ENCODE measurements at places on chromosomes 16 and 17. TPM values are rescaled to one million over a fixed set of nuclear protein-coding genes. Genes with fewer than 3 reads are reported as not detected.

DNA sequence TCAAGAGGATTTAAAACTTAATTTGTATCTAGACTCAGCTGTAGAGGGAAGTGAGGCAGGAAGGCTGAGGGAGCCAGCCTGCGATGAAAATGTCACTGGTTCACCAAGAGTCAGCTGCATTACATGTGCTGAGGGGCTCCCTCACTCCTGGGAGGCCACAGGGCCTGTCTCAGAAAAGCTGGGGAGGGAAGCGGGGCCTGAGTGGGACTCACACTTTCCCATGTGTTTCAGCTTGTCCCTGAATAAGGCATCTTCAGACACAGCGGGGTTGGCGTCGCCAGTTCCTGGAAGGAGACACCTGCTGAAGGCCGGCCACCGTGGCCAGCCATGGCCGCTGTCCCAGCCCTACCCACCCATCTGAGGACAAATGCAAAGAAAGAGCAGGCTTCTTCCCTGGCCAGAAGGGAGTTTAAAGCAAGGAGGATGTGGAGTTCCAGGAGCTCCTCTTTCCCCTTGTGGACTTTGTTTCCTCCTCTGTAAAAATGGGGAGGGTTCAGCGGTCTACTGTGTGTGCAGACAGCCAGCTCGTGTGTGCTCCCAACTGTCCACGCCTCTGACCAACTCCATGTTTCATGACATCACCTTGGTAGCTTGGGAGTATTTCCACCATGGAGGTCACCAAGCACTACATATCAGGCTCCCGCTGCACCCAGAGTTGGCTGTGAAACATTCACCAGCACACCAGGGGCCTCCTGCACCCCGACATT is 19.2 kb upstream of the MRPS23 start:
- DNase-seq: no peak

DNA sequence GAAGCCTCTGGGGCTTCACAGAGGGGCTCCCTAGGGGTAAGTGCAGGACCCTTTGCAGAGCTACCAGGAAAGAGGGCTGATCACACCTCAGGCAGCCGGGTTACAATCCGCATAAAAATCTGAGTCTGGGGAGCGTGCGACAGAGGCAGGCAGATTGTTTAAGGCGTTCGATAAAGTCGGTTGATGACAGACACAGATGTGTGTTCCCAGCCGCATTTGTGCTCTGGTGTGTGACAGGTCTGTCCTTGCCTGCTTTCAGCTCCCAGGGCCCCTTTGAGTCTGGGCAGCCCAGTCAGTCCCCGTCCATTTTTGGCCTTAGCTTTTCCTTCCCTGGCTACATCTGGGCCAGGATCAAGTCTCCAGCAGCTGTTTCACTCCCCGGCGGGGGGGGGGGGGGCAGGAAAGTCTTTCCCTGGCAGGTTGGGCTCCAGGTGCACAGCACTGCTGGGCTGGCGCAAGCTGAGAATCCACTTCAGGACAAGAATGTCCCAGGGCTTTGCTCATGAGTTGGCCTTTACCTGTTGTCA is 1.3 kb upstream of the ZACN start:
- no peak for DNase-seq

GRCh38 chr17:19996502-19996901 is 12.7 kb upstream of the SPECC1 start:
- DNase-seq: no peak

DNA sequence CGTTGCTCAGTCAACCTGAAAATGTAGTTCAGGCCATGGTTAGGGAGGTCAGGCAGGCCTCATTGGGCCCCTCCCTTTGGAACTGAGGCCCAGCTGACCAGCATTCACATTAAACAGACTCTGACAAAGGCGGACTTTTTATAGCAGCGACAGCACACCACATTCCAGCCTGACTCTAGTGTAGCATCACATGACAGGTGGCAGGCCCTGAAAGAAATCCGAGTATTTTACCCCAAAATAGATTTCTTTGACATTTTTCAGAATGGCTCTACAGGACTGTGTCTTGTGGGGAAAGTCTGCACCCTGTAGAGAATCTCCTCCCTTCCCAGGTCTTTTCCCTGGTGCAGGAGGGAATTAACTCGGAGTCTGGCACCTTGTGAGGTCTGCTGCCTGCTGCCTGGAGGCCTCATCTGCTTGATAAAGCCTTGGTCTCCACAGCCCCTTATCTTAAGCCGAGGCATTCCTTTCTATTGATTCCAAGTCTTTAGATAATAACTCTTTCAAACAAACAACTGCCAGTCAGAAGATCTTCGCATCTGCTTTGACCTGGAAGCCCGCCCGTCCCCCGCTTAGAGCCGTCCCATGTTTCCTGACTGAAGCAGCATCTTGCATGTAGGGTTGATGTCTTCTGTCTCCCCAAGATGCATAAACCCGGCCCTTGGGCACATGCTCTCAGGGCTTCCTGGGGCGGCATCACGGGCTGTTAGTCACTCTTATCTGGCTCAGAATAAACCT is 44.0 kb upstream of the CAPN15 start:
- no peak for DNase-seq

DNA sequence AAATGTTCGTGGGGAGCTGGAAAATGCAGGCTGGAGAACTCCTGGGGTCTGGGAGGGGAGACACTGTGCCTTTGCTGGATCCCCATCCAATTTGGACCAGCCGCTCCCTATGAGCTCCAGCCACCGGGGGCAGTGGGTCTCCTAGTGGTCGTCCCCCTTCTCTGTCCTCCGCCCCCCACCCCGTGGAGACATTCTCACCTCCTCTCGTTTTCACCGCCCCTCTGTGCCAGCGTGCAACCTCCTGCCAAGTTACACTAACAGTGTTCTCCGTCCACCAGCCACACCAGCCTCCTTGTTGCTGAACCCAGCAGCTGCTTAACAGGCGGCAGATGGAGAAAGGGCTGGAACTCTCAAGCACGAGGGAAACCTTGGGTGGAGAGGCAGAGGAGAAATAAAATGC is 67.4 kb upstream of the SOX9 start:
- DNase-seq: no peak

GRCh38 chr17:45437465-45438283 is 5.0 kb upstream of the ARHGAP27 start:
- DNase-seq: no peak

The TBX2 gene
- total RNA-seq: not detected

GRCh38 chr16:88303890-88304819 is 78.6 kb upstream of the ZNF469 start:
- DNase-seq: no peak

The NXN gene
- 0.80 TPM for total RNA-seq

DNA sequence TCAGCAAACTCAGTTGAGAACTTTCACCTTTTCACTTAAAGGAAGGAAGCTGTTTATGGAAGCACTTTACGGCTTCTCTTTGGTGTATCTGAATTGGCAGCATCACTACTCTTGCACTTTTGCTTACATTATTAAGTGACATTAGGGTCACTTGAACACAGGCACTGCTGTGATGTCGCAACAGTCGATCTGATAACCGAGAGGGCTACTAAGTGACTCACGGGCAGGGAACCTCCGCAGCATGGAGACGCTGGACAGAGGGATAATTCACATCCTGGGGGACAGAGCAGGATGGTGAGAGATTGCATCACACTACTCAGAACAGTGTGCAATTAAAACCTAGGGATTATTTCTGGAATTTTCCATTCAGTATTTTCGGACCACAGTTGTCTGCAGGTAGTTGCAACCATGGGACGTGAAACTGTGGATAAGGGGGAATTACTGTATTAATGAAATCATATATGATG is 56.5 kb downstream of the DNAH2 start:
- no peak for DNase-seq

- DNase-seq: no peak
These were observed 2.5 kb upstream of the C16orf90 start for GRCh38 chr16:3497771-3498170.

The TBC1D3K gene
- total RNA-seq: not detected

- no peak for DNase-seq
These were observed 4.7 kb downstream of the FBXL16 start for GRCh38 chr16:700684-701584.

DNA sequence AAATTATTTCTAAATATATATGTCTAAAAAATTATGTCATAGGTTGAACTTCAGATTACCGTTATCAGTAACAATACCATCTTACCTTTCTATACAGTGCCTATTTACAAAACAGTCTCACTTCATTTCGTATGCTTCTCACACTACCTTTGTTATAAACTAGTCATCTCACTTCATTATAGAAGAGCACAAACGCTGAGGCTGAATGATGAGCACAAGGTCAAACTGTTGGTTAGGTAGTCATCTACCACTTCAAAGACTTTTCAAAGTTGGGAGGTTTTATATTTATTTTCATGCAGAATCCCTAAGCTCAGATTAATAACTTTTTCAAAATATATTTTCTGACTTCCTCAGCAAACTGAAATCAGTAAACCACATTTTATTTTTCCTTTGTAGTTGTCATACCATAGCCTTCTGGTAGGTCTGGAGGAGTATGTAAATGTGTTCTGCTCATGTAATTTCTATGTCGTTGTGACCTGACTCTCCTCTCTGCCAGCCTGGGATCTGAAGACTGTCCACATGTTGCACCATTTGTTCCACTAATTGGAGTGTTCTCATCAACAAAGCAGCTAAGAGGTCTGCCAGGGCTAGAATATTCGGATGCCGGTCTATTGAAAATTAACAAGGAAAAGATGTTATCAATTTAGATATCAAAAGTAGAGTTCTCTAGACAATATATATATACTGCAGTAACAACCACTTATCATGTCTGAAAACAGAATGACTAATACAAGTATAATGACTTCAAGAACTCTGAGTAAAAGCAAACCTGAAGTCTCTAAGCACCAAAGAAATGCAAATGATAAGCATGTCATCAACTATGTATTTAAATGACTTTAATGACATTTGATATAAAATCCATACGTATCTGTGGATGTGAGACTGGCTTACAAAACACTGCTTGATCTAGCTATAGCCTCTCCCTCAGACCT is 73.9 kb downstream of the CEP95 start:
- DNase-seq: peak; percentile 27

GRCh38 chr17:50550661-50551432 is 3.9 kb downstream of the SPATA20 start:
- DNase-seq: no peak

DNA sequence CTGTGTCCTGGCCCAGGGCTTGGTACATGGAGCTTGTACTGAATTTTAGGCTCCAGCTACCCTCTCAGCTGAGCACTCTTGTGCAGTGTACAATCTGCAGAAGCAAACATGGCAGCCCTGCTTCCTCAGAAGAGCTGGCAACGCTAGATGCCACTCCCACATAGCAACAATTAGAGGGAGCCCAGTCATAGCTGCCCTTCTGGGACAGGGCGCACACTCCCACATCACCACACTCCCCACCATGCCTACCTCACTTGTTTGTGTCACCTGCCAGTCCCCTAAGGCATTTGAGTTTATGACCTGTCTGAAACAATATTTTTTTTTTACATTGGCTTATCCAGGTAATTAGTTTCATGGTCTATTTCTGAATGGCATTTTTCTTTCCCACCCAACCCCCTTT is 72.3 kb downstream of the C17orf67 start:
- DNase-seq: no peak

The ELMO3 gene
- total RNA-seq: 4.0 TPM

GRCh38 chr17:80790021-80790765 is 201.4 kb upstream of the CHMP6 start:
- peak; percentile 33 for DNase-seq

- no peak for DNase-seq
These were observed 186.0 kb downstream of the COPRS start for GRCh38 chr17:31673076-31673475.

DNA sequence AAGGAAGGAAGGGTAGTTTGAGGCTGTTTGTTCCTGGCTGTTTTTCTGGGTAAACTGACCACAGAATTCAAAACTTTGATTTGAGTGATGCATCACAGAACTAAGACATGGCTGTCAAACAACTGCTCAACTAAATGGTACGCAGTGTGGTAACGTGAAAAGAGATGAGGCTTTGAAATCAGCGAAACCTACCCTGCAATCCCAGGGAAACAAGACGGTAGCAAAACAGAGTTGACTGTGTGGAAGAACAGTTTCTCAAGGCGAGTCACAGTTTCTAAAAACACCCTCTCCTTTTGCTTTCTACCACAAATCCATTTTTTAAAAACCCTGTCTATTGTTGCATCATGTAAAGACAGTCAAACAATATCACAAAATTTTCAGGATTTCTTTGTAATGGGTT is 156.0 kb upstream of the MAF start:
- DNase-seq: no peak

The KRT222 gene
- total RNA-seq: not detected

DNA sequence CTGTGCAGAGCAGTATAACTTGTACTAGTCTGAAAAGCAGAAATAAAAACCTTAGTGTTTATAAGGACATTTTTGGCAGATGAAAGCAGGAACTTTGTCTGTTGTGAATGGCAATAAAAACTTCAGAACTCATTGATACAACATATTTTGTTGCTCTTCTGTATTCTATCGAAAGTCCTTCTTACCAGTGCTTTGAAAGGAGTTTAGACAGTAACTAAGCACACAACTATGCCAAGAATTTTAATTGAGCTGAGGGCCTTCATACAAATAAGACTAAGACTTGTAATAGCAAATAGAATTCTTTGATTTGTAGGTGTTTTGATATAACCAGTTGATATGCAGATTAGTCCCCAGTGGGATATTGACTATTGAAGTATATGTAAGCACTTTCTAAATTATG is 308.4 kb downstream of the ZFHX3 start:
- no peak for DNase-seq

- no peak for DNase-seq
These were observed 14.0 kb upstream of the ITGB3 start for GRCh38 chr17:47239619-47239966.

The ABCA8 gene
- total RNA-seq: not detected

The ENGASE gene
- total RNA-seq: 40.5 TPM

DNA sequence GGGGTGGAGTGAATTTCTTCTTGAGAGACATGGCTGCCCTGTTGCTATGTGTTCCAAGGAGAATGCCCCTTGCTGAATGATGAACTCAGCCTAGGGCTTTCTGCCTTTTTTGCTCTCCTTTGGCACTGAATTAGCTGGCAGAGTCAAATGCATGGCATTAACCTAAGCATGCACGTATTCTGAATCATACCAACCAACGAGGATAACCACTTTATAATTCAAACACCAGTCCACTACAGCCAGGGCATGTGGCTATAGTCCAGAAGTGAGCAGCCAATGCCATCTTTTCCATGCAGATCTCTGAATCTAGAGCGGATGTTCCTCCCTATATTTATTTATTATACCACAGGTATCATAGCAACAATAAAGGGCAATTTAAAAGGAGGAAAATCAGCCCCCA is 15.7 kb downstream of the TMIGD1 start:
- DNase-seq: no peak

The ABCC3 gene
- not detected for total RNA-seq

DNA sequence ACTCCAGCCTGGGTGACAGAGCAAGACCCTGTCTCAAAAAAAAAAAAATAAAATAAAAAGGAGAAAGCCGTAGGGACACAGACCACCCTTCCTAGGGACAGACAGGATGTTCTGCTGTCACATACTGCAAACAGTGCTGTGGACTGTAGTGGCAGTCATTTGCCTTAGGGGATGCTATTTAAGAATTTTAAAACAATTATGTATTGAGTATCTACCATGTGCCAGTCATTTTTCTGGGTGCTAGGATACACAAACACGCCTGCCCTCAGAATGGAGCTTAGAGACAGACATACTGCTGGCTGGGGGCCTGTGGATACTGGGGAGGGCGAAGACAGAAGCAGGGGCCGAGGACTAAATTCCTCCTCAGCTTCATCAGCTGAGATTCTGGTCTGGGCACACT is 45.5 kb downstream of the MRC2 start:
- no peak for DNase-seq

GRCh38 chr17:50477976-50478375 is 684 bp upstream of the RSAD1 start:
- peak; percentile 45 for DNase-seq

The SLC13A5 gene
- not detected for total RNA-seq

- no peak for DNase-seq
These were observed 394.9 kb upstream of the TNRC6C start for GRCh38 chr17:77563439-77564102.

Data from activated naive CD4-positive, alpha-beta T cell treated with anti-CD3 and anti-CD28 coated beads, Interleukin-2, amount 50 U/mL, for 72 hours (primary cell).